ENCODE measurements at places on chromosomes 5 and 9. TPM values are rescaled to one million over a fixed set of nuclear protein-coding genes. Genes with fewer than 3 reads are reported as not detected.
A peak's percentile ranks its signal among the peaks of the same experiment; 100 is the strongest.

DNA sequence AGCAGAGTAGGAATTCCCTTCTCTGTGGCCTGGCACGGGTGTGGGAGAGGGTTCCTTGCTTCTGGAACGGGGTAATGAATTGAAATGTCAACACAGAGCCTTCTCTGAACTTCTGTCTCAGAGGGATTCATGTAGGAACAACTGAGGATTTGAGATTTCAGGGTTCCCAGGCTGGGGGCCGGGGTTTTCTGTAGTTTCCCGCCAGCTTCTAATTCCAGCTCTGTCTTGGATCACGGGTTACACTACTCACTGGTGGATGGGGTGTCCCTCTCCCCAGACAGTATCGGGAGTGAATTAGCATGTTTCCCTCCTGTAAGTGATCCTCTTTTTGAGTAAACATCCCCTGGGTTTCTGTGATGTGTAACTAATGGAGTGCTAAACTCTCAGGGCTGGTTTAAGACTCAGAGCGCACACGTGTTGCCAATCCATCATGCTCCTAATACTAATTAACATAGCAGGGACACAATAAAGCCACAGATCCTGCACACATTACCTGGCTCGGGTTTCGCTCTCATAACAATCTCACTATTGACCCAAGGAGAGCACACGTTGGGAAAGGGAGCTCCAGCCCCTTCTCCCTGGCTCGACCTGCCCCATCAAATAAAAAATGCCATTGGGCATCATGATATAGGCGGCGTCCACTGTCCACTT lies 18.1 kb upstream of the DMRT2 start:
- DNase-seq, result no peak

GRCh38 chr5:65663804-65664521 lies 39.1 kb downstream of the SHLD3 start:
- no peak for DNase-seq

DNA sequence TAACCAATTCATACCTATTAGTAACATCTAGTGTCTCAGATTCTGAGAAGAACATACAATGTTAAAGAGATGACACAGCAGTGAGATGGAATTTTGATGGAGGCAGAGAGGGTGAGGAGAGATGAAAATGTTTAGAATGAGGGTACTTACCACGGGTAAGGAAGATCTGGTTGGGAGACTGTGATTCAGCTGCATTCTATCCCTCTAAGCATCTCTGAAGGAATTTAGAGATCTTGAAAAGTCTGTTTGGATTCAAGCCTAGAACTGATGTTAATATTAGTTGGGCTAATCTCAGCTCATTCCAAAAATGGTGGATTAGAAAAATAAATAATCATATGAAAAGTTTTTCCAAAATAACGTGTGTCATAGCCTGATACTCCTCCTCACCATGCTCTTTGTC lies 191.5 kb upstream of the CLINT1 start:
- DNase-seq, result no peak

DNA sequence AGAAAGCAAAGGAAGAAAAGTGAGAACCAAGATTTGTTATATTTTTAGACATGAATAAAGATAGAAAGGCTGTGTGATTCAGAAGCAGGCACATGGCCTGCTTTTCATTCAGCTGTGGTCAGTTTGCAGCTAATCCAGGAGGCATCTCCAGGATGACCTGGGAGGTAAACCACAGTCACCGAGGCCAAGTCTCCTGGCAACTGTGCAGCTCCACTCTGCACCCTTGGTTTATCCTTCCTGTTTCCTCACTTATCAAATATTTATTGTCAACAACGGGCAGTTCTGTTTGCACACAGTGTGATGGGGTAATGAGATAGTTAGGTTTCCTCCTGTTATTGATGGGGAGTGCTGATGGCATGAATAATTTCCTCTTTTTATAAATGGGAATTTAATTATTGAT lies 243.0 kb downstream of the PSAT1 start:
- peak; percentile 85 for DNase-seq

DNA sequence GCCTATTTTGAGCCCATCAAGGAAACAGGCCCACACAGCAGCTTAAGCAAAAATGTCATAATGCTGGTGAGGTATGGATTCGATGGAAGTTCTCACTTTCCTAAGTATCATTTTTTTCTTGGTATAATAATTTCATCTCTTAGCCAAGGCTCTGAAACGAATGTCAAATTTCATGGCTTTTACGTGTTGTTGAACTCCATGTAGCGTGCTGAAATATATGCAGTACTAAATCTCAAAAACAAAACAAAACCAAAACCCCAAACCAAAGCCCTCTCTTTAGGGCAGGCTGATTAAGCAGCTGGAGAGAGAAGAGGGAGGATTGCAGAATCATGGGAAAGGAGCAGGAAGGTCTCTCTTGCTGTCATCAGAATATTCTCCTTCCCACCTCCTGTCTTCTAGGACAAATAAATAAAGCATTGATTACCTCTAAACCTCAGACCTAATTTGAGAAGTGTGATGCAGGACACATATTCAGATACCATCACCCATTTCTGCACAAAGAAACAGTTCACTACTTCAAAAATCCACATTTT lies 58.3 kb downstream of the TMEM174 start:
- no peak for DNase-seq

- DNase-seq, result no peak
Measured at GRCh38 chr5:172622091-172623046, 18.7 kb upstream of the NEURL1B start.

- DNase-seq, result no peak
Measured at GRCh38 chr9:97615439-97616072, 17.6 kb downstream of the TSTD2 start.

DNA sequence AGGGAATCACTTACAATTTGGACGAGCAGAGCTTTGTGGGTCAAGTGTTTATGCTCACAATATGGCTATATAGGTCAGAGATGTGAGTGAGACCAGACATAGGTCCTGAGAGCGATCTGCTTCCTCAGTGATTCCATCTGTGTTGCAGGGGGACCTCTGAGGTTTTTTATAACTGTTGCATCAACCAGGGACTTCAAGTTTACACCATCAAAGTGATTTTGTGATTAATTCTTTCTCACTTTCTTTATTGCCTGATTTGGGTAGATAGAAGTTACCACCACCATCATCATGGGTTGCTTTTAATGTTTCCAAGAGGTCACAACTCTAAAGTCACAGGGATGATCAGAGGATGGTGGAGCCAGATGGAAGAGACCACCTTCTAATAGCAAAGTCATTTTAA lies 7.0 kb upstream of the MTAP start:
- DNase-seq, result no peak

- DNase-seq, result no peak
Measured at GRCh38 chr9:16884952-16885513, 14.6 kb upstream of the BNC2 start.

The IGIP gene
- 6.8 TPM for polyA plus RNA-seq

The HIGD2A gene
- polyA plus RNA-seq, result 332 TPM

The LRRC19 gene
- polyA plus RNA-seq, result not detected

The CCL27 gene
- 0.21 TPM for polyA plus RNA-seq

The SH3TC2 gene
- polyA plus RNA-seq, result 0.44 TPM

The TAF1L gene
- not detected for polyA plus RNA-seq
